Heart left ventricle (tissue), 16 donors: ENCODE measurements at places on chromosomes 7 and 10. TPM values are rescaled to one million over a fixed set of nuclear protein-coding genes. Genes with fewer than 3 reads are reported as not detected.
A peak's percentile ranks its signal among the peaks of the same experiment; 100 is the strongest.

- peak overlapping the region; percentile 69 for H3K4me3 ChIP-seq
- DNase-seq, result no peak
- peak overlapping the region; percentile 92 for H3K27ac ChIP-seq
- H3K27me3 ChIP-seq, result no peaks in the 10 kb centered on the region
Observed at GRCh38 chr10:6164271-6165095, 38.2 kb upstream of the PFKFB3 start.

DNA sequence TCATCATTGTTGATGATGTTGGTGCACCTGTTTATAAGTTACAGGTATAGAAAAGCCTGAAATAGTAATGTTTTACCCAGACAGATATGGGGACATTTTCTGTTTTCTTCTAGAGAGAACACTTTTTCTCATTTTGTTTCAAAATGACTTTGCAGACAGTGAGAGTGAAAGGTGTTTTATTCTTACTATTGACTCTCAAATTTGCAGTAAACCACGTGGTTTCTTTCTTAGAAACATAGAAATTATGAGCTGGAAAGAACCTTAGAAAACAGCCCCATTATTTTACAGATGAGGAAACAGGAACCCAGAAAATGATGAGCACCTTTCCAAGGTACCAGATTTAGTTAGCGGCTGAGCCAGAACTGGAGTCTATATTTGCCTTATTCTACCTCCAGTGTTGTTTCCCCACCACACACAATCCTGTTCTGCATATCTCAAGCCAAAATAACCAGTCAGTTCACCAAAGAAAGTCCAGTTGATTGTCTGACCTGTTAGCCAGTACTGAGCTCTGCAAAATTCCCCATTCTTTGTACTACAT, 138.9 kb upstream of the AHR start:
- H3K4me1 ChIP-seq, result no peaks in the 10 kb centered on the region
- H3K36me3 ChIP-seq, result no peaks in the 10 kb centered on the region
- no peak for DNase-seq
- no peak overlapping the region for H3K27ac ChIP-seq

TAS2R38 gene
- total RNA-seq, result not detected

DNA sequence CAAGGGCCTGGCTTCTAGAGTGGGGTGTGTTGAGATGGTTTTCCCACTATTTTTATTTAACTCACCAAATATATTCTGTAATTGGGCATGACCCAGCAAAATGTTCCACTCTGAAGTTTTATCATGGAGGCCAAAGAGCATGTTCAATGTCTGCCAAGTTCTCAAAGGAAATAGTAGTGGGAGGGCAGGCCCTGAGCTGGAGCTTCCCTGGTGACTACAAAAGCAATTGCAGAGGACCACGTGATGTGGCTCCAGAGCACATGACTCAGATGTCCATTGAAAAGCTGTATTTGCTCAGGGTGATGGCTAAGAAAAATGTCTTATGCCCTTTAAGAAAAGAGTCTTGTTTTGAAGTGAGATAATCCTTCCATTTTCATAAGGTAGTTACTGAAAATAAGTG, 1024.8 kb downstream of the LRMDA start:
- H3K27ac ChIP-seq, result no peak overlapping the region
- H3K36me3 ChIP-seq, result no peaks in the 10 kb centered on the region
- H3K4me3 ChIP-seq, result no peak overlapping the region
- no peak for DNase-seq
- H3K4me1 ChIP-seq, result peaks cover 8% of the 10 kb centered on the region

DNA sequence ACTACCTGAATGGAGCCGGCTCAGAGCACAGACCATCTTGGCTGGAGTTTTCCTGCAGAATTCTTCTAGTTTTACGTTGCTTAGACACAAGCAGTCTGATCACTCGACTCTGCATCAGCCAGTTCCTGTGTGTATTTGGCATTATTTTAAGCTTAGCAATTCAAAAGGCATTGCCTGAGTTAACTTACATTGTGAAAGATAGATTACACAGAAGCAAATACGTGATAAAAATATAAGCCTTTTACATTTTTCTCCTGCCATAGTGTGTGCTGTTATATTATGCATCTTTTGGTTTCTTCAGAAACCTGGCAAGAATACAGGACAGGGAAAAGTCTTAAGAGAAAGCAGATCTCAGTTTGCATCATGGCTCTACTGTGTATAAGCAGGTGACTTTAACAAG, 98.1 kb downstream of the LRRC4 start:
- H3K27me3 ChIP-seq, result no peaks in the 10 kb centered on the region
- no peaks in the 10 kb centered on the region for H3K4me1 ChIP-seq
- DNase-seq, result no peak
- no peak overlapping the region for H3K4me3 ChIP-seq
- H3K27ac ChIP-seq, result no peak overlapping the region

CCL26 gene
- total RNA-seq, result 0.75 TPM

DNA sequence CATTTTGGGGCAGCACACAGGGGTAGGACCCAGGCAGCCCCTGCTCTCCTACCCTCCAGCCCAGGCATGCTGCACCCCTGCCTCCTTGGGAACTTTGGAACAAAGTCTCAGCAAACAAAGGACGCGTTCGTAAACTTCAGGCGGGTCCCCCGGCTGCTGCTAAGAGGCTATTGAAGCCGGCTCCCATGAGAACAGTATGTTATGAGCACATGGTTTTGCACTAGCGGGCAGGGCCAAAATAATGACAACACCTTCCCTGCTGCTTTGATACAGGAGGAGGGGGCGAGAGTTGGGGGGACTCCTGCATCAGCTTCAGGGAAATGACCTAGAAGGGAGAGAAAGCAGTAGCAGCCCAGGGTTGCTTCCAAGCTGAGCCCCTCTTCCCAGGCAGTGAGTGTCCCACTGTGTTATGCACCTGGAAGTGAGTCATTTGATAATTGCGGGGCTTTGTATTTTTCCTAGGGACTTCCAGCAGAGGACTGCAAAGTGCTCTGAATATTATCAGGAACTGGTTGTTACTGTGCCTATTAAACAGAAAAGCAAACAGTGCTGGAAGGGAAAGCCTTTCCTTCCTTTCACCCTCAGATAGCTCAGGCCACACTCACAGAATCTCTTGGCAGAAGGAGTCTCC, 6.9 kb downstream of the ITPRIP start:
- peak; percentile 84 for DNase-seq
- peak overlapping the region; percentile 100 for H3K27ac ChIP-seq
- H3K36me3 ChIP-seq, result no peaks in the 10 kb centered on the region
- H3K4me3 ChIP-seq, result peak overlapping the region; percentile 2
- peaks cover 100% of the 10 kb centered on the region for H3K4me1 ChIP-seq
- H3K27me3 ChIP-seq, result no peaks in the 10 kb centered on the region

GRCh38 chr10:126833542-126833941, 71.7 kb upstream of the DOCK1 start:
- no peaks in the 10 kb centered on the region for H3K36me3 ChIP-seq
- no peak overlapping the region for H3K4me3 ChIP-seq
- DNase-seq, result no peak
- no peak overlapping the region for H3K27ac ChIP-seq
- H3K4me1 ChIP-seq, result no peaks in the 10 kb centered on the region

- no peak overlapping the region for H3K4me3 ChIP-seq
- H3K4me1 ChIP-seq, result no peaks in the 10 kb centered on the region
- no peaks in the 10 kb centered on the region for H3K27me3 ChIP-seq
- no peak overlapping the region for H3K27ac ChIP-seq
Observed at GRCh38 chr10:33886299-33886698, 551.8 kb upstream of the NRP1 start.

DCLRE1A gene
- total RNA-seq, result 7.4 TPM

DNA sequence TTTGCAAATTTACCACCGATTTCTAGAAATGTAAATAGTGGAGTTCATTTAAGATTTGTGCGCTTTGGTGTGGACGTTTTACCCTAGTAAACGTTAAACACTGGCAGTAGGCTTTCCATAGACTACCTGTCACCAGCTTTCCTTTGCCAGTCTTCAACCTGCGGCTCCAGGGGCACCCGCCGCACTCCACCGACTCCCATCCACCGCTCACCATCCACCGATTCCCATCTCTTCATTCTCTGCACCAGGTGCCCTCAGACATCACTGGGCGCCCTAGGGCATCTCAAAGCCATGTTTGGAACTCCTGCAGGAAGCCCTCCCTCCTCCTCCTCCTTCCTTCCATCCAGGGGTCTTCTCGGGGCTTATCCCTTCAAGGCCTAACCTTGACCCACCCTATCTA, 1.4 kb upstream of the AP5Z1 start:
- peaks cover 52% of the 10 kb centered on the region for H3K4me1 ChIP-seq
- DNase-seq, result no peak
- peaks cover 11% of the 10 kb centered on the region for H3K36me3 ChIP-seq
- H3K4me3 ChIP-seq, result no peak overlapping the region
- H3K27ac ChIP-seq, result no peak overlapping the region

DNA sequence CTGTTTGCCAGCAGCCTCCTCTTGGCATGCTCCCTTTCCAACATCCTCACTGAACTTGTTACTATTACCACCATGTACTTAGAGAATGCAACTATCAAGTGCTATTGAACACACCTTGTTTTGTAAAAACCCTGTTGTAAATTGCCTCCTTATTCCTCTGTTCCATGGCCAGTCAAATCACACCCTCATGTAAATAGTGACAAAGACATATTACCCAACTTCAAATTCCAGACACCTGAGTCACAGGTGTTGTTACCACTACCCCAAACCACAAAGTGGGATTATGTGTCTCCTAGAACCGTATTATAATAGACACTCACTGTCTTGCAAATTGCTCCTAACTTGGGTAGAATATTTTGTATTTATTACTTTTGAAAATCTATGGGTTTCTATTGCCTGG, 263.2 kb upstream of the C7orf33 start:
- H3K4me1 ChIP-seq, result no peaks in the 10 kb centered on the region
- H3K36me3 ChIP-seq, result no peaks in the 10 kb centered on the region
- H3K4me3 ChIP-seq, result no peak overlapping the region
- H3K27ac ChIP-seq, result no peak overlapping the region
- no peaks in the 10 kb centered on the region for H3K27me3 ChIP-seq

PRKG1 gene
- total RNA-seq, result 24.7 TPM

TMEM213 gene
- not detected for total RNA-seq

DNA sequence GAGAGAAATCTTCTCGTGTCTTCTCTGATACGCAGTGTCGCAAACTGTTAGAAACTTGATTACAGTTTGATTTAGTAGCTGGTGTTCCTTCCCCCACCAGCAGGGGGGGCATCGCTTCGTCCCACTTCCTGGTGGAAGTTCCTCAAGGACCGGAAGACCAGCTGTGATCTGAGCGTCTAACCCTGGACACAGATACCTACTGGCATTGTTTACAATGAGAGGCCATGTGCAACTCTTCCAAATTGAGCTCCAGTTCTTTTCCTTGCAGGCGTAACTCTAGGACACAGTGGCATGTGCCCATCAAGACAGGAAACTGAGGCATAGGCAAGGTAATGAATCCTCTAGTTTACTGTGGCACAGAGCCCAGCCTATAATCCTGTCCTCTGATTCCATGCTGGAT, 219.0 kb downstream of the CCDC3 start:
- H3K4me1 ChIP-seq, result no peaks in the 10 kb centered on the region
- H3K4me3 ChIP-seq, result no peak overlapping the region
- H3K36me3 ChIP-seq, result no peaks in the 10 kb centered on the region
- no peak for DNase-seq
- H3K27me3 ChIP-seq, result no peaks in the 10 kb centered on the region

GRCh38 chr10:88037623-88038022, 174.2 kb downstream of the PTEN start:
- no peaks in the 10 kb centered on the region for H3K27me3 ChIP-seq
- no peaks in the 10 kb centered on the region for H3K36me3 ChIP-seq
- no peak overlapping the region for H3K27ac ChIP-seq
- H3K4me3 ChIP-seq, result no peak overlapping the region
- DNase-seq, result no peak

DNA sequence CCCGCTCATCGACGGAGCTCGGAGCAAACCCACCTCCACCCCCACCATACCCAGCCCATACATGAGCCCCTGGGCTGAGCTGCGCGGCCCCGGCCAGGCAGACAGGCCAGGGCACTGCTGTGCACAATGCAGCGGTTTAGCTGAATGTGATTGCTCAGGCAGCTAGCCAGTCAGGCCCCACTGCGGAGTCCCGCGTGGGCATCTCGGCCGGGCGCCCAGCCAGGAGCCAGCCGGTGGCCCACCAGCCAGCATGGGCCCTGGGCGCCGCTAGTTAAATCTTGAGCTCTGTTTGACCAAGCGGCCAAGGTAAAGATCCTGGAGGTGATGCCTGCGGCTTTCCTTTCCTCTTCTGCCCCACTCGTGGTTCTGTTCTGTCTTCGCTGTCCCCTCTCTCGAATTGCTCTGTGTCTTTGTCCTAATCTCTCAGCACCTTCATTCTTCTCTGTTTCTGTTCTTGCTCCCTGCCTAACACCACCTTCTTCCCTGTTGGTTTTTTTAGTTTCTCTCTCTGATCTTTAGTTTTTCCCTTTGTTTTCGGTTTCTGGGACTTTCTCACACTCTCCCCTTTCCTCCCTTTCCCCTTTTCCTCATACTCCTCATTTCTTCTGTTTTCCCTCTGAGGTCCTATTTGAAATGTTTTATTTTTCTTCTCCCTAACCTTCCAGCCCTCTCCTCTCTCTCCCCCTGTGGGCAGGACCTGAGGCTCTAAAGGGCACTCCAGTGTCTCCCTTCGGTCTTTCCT, 6.6 kb downstream of the UFSP1 start:
- H3K27ac ChIP-seq, result no peak overlapping the region
- peaks cover 5% of the 10 kb centered on the region for H3K36me3 ChIP-seq
- no peak for DNase-seq

DNA sequence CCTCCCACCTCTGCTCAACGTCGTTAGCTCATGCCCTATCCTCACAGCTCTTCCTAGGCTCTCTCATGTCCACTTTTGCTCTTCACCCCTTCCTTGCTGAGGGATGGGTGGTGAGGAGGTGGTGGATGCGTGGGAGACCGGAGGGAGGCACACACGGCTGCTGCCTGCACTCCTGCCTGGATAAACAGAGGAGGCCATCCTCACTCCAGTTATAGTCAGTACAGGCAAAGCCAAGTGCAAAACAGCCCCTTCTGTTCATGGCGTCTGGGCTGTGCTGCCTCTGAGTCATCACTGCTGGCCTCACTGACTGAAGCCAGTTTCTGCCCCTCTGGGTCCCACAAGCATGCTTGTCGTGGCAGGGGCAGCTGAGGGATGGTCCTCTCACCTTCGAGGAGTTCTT, 31.9 kb upstream of the LRRC4 start:
- DNase-seq, result no peak
- H3K27me3 ChIP-seq, result no peaks in the 10 kb centered on the region
- H3K4me1 ChIP-seq, result no peaks in the 10 kb centered on the region
- no peak overlapping the region for H3K27ac ChIP-seq
- H3K4me3 ChIP-seq, result no peak overlapping the region
- H3K36me3 ChIP-seq, result peaks cover 3% of the 10 kb centered on the region
